ENCODE measurements at places on chromosomes 5 and 9. TPM values are rescaled to one million over a fixed set of nuclear protein-coding genes. Genes with fewer than 3 reads are reported as not detected.

Gene FBP2
- total RNA-seq: not detected

Gene OR13C5
- not detected for total RNA-seq

Gene SHC3
- 0.66 TPM for total RNA-seq

Gene TEK
- not detected for total RNA-seq

Gene GBGT1
- total RNA-seq: not detected

Gene BRINP1
- not detected for total RNA-seq

GRCh38 chr5:165757791-165758190, 2252.4 kb downstream of the MAT2B start:
- no peak for DNase-seq

DNA sequence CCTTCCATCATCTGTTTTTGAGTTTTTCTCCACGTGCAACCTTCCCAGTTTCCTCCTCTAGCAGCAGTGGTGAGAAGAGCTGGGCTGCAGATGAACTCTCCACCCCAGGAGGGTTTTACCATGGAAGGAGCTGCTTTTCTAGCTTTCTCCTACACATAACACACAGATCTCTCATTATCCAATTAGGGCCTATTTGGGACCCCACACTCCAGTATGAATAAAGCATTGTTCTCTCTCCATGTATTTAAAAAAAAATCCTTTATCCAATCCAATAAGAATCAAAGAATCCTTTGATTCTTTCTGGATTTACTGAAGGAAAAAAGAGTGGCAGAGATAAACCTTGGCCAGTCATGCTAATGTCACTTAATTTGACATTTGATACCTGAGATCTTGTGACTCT, 31.6 kb upstream of the NAA35 start:
- DNase-seq: no peak

GRCh38 chr9:36137392-36138004, 965 bp downstream of the GLIPR2 start:
- peak; percentile 9 for DNase-seq

DNA sequence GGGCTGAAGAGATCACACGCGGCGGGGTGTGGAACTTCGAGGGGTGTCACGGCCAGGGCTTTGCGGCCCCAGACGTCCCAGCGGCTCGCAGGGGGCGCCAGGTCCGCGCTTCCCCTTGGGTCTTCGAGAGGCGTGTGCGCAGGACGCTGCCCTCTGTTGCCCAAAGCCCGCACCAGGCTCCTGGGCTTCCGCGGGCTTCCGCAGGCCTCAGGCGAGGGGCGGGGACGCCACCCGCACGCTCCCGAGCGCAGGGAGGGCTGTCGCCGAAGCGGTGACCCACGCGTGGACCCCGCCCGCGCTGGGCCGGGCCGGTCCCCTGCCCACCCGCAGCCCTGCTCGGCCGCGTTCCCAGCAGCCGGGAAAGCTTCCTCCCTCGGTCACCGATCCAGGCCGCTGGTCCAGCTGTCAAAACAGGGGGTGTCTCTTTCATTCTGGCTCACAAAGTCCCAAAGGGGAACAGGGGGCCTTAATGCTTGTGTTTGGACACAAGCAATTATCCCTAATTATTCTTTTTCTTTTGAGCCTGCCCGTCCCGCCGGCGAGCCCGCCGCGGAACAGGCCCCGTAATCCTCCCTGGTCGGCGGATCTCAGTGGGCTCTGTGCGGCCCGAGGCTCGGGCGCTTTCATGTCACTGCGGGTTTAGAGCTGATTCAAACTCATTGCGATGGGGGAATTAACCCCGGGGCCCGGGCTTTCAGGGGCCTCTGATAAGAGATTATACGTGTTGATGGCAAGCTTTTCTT, 60.6 kb downstream of the TMEM174 start:
- DNase-seq: no peak

DNA sequence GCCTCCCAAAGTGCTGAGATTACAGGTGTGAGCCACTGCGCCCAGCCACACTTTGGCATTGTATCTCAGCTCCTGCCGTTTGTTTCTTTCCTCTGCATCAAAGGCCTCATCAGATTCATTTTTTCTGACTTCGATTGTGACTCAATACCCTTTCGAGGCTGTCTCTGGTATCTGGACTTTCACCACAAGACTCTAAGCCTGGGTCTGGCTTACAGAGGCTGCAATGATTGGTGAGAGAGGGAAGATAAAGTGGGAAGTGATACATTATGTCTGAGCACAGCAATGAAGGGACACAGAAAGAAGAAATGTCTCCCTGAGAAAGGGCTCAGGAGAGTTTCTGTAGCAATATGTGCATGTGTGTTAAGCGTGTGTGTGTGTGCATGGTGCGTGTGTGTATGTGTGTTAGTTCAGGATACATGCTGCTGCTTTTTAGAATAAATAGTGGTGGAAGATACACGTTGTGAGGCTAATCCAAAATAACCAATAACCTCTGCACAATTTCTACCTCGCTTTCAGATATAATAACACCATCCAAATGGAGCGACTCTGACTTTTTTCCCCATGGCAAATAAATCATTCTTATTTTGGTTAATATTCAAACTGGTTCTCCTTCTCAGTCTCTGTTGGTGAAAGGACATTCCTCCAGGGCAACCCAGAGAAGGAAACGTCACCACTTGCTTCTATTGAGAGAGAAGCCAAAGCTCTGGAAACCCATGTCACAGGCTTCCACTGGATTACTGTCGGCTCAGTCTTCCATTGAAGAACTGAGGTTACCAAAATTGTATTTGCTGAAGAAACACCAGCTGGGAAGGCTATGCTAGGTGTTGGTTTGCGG, 8.1 kb upstream of the DAB2 start:
- DNase-seq: no peak

- peak; percentile 71 for DNase-seq
Observed at GRCh38 chr9:136644593-136645351, 17.9 kb upstream of the EGFL7 start.

GRCh38 chr5:95835682-95836385, 13.3 kb upstream of the GLRX start:
- no peak for DNase-seq

DNA sequence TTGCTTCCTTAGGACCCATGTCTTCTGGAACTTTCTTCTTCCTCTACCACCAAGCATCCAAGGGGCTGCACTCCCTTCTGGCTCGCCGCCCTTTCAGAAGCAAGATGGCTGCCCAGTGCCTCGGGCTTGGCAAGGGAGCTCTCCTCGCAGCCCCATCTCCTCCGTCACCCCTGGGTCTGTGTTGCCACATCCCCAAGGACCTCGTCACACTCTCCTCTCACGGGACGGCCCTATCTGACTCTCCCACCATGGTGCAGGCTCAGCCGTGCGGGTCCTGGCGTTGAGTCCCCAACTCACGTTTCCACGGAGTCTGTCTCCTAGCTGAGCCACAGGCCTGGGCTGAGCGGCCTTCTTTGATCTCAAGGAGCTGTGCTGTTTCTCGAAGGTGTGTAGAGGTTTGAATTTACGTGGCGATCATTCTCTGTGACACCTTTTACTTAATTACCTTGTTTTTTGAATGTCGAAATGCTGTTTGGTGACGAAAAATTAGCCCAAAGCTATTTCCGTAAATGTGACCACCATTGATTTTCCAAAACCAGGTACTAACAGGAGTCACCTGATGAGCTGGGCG, 15.0 kb upstream of the SCGB3A1 start:
- DNase-seq: no peak

- peak; percentile 97 for DNase-seq
Observed at GRCh38 chr5:130549884-130550561, 615.0 kb downstream of the HINT1 start.

Measured in PC-3 (cell line).